Activated B cell treated with CpG ODN at 0.5 μM for 24 hours (primary cell): ENCODE measurements at places on chromosomes 11 and 22. TPM values are rescaled to one million over a fixed set of nuclear protein-coding genes. Genes with fewer than 3 reads are reported as not detected.
A peak's percentile ranks its signal among the peaks of the same experiment; 100 is the strongest.

DNA sequence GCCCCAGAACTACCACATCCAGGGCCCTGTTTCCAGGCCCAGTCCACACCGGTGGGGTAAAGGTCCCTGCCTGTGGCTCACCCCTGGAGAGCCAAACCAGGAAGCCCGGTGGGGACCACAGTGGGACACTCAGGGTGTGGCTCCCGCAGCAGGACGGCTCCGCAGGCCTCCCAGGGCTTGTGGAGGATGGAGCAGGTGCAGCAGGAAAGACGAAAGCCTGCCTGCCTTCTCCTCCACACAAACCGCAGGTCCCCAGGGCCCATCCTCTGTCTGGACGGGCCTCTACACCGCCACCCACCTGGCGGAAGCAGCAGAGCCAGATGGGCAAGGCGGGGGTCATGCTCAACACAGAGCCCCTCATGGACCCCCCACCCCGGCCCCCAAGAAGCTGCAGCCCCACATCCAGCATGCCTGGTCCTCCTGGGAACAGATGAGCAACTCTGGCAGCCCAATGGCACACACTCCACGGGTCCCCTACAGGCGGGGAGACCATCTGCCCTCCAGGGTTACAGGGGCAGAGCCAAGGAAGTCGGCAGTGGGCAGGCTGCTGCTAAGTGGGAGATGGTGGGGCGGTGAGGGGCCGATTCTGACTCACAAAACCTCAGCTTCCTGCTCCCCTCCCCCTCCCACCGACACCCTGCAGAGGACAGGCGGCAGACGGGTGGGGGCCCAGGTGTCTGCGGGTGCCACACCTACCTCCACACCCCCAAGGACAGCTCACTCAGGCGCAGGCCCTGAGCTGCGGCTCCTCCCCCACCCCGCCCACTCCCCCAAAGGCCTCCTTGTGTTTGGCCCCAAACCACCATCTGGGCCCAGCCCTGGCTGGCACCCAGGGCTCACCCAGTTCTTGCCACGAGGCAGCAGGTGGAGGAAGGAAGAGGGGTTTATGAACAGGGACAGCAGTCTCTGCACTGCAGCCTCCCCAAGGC, 5.2 kb downstream of the SBF1 start:
- DNase-seq = peak; percentile 84

The TRIM51 gene
- not detected in 2 replicates for total RNA-seq

The AAMDC gene
- 3.8 and 4.4 TPM in 2 replicates for total RNA-seq

The OR5L2 gene
- total RNA-seq = not detected in 2 replicates

The DERL3 gene
- total RNA-seq = 15.4 and 18.3 TPM in 2 replicates

- no peak for DNase-seq
These were observed 9.9 kb upstream of the IGLL5 start for GRCh38 chr22:22877523-22878210.

GRCh38 chr11:112881461-112881860, 79.8 kb upstream of the NCAM1 start:
- DNase-seq = no peak

DNA sequence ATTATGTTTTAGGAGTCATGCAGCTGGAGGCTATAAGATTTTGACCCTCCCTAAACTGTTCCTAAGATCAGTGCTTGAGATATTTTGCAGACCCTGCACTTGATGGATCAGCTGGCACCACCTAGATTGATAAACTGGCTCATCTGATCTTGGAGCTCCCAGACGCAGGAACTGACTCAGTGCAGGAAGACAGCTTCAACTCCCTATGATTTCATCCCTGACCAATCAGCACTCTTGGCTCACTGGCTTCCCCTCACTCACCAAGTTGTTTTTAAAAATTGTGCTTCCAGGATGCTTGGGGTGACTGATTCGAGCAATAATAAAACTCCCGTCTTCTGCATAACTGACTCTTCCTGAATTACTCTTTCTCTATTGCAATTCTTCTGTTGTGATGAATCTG, 637.5 kb upstream of the FAT3 start:
- no peak for DNase-seq

DNA sequence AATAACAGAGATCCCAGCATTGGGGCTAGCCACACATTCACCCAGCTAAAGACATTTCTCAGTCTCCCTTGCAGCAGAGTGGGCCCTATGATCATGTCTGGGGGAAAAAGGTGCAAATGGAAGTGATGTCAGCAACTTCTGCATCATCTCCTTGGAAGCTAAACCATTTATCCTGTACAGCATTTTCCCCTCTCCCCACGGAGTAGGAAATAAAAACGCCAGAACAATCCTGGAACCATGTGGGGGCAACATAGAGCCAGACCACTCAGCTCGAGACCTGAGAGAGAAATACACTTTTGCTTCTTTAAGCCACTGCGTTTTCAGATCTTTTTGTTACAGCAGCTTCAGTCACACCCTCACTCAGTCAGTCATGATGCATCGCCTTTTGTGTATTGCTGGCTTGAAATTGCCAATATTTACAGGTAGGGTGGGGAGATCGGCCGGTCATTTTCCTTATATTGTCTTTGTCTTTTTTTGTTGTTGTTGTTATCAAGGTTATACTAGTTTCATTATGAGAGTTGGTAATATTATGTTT, 9.1 kb upstream of the RAC2 start:
- DNase-seq = no peak

The SMTNL1 gene
- not detected in 2 replicates for total RNA-seq

GRCh38 chr22:19902245-19902715, 39.3 kb upstream of the COMT start:
- DNase-seq = no peak

The PHOX2A gene
- not detected in 2 replicates for total RNA-seq

The KCNK4 gene
- 0.24 and 0.44 TPM in 2 replicates for total RNA-seq

The ACRV1 gene
- total RNA-seq = not detected in 2 replicates

- DNase-seq = no peak
These were observed 19.4 kb downstream of the TMPRSS13 start for GRCh38 chr11:117909611-117910382.

GRCh38 chr11:114258696-114259095, 37.5 kb upstream of the NNMT start:
- DNase-seq = peak; percentile 33

The BET1L gene
- 44.2 and 47.0 TPM in 2 replicates for total RNA-seq

GRCh38 chr11:75497788-75498409, 27.8 kb downstream of the GDPD5 start:
- DNase-seq = no peak

The AQP11 gene
- 0.20 and 0.22 TPM in 2 replicates for total RNA-seq

DNA sequence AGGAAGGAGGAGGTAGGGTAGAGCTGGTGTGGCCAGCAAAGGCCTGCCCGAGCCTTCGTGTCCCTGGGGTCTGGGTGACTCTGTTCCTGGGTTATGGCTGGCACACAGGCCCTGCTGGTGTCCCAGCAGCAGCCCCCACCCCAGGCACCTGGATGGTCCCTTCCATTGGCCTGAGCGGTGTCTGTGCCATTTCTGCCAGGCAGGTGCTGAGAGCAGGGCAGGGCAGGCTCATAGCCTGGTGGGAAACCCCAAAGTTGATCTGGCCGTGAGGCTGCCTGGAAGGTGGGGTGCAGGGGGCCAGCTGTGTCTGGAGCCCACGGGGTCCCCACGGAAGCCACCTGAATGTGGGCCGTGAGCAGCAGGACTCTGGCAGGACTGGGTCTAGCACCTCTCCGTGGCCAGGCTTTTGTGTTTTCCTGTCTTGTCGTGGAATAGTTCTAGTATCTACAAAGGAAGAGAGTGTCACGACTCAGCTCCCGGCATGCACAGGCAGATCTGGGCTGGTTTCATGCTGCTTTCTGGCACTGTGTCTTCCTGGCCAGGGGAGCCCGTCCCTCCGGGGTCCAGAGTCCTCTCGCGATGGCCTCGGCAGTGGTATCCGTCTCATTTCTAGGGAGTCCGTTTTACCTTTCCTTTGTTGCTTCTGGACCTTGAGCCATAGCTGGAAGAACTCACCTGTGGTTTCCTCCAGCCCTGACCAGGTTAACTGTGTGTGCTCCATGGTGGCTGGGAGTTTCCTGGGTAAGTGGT, 83.7 kb downstream of the KCNQ1 start:
- peak; percentile 15 for DNase-seq

- DNase-seq = no peak
These were observed 16.2 kb upstream of the VPREB1 start for GRCh38 chr22:22228421-22228820.

DNA sequence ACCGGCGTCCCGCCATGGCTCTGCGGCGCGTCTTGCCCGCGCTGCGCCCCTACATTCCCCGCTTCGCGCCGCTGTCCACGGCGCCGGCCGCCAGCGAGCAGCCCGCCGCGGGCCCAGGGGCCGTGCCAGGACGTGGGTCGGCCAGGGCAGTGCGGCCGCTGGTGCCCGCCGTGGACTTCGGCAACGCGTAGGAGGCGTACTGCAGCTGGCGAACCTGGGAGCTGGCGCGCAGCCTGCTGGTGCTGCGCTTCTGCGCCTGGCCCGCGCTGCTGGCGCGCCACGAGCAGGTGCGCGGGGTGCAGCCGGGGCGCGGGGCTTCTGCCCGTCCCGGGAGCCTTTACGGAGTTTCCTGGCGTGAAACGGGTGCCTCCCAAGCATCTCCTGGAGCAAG, 20.1 kb downstream of the DGCR6L start:
- DNase-seq = no peak

- DNase-seq = no peak
These were observed 669 bp downstream of the RPL27A start for GRCh38 chr11:8683115-8683807.

DNA sequence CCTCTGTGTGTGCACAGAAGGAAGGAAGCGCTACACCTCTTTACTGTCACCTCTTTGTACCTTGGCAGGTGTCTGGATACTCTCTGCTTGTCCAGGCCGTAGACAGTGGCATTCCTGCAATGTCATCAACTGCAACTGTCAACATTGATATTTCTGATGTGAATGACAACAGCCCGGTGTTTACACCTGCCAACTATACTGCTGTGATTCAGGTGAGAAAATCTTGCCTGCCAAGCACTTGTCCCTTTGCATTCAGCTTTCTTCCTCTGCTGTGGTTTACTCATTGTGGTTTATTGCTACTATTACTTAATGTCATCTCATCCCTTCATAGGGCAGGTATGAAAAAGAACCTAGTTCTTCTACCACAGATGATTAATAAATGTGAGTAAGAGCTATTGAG, 131.9 kb upstream of the MTNR1B start:
- no peak for DNase-seq

DNA sequence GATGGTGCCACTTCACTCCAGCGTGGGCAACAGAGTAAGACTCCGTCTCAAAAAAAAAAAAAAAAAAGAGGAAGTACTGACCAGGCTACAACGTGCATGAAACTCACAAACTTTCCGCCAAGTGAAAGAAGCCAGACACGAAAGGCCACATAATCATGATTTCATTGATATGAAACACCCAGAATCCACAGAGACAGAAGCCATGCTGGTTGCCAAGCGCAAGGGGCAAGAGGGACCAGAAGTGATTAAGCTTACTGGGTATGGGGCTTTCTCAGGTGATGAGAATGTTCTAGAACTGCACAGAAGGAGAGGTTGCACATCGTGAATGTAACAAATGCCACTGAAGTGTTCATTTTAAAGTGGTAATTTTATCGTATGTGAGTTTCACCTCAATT, 60.9 kb downstream of the CELSR1 start:
- DNase-seq = no peak

- DNase-seq = no peak
These were observed 489.2 kb upstream of the CNTN5 start for GRCh38 chr11:98531576-98531975.

GRCh38 chr22:32823024-32823730, 21.7 kb downstream of the TIMP3 start:
- DNase-seq = no peak

The TNNI2 gene
- 1.0 and 1.5 TPM in 2 replicates for total RNA-seq

- DNase-seq = no peak
These were observed 6.4 kb upstream of the TP53I11 start for GRCh38 chr11:44957040-44957515.

DNA sequence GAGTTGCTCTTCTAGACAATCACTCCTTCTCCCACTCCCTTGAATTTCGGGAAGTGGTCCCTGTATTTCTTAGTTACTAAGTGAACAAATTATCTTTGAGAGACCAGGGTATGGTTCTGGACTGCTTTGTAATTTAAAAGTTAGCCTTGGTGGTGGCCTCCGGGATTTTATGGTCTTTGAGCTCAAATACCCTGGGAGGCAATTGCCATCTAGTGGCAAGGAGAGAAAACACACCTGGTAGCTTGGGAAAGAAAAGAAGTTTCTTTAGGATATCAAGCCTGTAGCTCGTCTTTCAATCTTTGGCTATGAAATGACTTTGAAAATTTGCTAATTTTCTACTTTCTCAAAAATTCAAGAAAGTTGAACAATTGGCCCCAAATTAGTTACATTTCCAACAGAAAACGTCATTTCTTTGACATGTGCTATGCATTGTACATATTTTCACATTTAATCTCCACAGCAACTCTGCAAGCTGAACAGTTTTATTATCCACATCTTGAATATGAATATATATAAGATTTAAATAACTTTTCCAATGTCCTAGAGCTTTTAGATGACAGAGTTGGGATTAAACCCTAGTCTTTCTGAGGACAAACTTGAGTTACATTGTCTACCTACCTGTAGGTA, 39.1 kb downstream of the MMP27 start:
- DNase-seq = no peak

The RIMBP3C gene
- 0.24 TPM in 1 of 2 replicates, not detected in the other for total RNA-seq

- DNase-seq = no peak
These were observed 67.4 kb upstream of the B3GAT1 start for GRCh38 chr11:134479206-134480135.

- DNase-seq = no peak
These were observed at the start of gene DNAJB13 for GRCh38 chr11:73950869-73951710. DNAJB13 (plus strand) TSS chr11:73951026; CDS start chr11:73951070, 44 bp downstream.

- no peak for DNase-seq
These were observed 140.6 kb upstream of the RASSF10 start for GRCh38 chr11:12868315-12869073.

GRCh38 chr11:65485920-65486219, 13.0 kb upstream of the MALAT1 start:
- DNase-seq = no peak

GRCh38 chr11:118012083-118012669, 26.0 kb downstream of the IL10RA start:
- DNase-seq = no peak

The CHST1 gene
- total RNA-seq = not detected in 2 replicates

The RANGAP1 gene
- total RNA-seq = 48.9 and 56.4 TPM in 2 replicates
